Activated CD8-positive, alpha-beta memory T cell treated with anti-CD3 and anti-CD28 coated beads for 24 hours (primary cell): ENCODE measurements at places on chromosomes 2 and 18.

GRCh38 chr2:74128206-74128605 is 19.5 kb downstream of the BOLA3 start:
- DNase-seq, result no peak

GRCh38 chr2:6934758-6935651 is 17.8 kb downstream of the RNF144A start:
- DNase-seq, result peak; percentile 41

DNA sequence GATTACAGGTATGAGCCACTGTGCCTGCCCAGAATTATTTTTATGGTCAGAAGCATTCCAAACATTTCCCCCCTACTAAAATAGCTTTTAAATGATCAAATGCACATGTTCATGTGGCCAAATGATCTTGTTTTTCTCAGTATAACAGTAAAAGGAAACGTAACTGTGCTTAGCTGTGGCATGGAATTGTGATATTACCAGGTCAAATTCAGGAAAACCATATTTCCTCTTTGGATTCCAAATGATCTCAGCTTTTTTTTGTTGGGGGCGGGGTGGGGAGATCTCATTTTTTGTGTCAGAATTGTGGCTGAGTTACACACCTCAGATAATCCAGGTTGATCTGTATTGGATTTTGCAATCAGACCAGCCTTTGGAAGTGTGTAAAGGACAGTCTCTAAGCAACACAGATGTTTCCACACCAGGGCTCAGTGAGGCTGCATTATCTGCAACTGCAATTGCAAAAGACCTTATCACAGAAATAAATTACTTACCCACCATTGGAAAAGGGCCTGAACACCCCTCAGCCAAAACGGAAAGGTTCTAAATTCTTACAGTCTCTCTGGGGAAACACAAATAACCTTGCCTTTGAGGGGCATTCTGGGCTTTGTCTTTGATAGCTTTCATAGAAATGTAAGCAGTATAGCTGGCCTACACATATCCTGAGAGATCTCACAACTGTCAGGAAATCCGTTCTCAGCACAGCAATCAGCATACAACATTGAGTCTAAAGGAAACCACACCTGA is 8.4 kb downstream of the CASP10 start:
- DNase-seq, result no peak

GRCh38 chr2:161947836-161948235 is 126.2 kb downstream of the DPP4 start:
- DNase-seq, result no peak

GRCh38 chr2:18987592-18988073 is 370.8 kb downstream of the OSR1 start:
- no peak for DNase-seq

- peak; percentile 77 for DNase-seq
Measured at GRCh38 chr2:195559431-195559914, 97.6 kb upstream of the SLC39A10 start.

DNA sequence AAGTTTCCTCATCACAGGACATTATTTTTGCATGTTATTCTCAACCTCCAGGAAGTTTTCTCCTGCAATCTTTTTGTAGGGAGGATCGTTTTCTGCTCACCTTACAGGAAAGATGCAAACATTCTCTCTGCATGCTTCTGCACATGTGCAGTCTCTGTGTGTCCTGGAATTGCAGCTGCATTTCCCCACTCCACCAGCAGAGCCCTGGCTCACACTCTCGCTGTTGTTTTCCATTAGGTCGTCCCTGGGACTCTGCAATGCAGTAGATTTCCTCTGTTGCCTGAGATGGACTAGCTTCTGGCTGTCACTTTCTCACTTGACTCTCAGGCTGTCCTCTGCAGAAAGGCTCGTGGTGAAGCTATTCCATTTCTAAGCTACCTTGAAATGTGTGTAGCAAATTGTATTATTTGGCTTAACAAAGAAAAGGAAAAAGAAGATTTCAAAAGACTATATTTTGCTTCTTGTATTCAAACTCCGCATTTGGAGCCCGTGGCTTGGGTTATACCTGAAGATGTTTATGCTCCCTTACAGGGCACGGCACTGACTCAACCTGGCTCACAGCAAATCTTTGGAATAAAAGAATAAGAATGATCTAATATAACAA is 346.7 kb downstream of the RAD51AP2 start:
- no peak for DNase-seq

DNA sequence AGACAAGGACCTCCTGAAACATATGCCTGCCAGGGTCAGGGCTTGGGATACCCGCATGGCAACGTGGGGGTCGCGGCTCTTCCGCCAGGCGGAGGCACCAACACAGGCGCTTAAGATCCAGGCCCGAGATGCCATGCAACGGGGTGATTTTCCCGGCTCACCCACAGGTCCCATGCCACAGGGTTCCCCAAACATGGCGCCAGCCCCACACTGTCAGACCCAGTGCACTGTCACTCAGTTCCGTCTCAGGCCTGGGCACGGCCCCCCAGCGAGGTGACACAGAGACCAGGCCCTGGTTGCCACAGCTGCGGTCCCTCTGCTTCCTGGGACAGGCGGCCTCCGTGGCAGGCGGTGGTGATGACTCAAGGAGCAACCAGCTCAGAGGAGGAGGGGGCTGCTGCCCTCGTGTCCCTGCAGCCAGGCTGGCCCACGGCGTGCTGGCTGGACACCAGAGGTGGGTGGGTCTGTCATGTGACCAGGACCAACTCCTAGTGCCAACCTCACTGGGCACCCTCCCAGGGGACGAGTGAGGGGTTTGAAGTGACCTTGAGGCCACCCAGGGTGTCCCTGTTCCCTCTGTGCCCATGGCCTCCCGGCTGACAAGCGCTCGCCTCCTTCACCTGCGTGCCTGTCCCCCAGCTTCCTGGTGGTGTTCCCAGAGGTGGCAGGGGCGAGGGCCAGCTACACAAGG is 4.9 kb downstream of the PDCD1 start:
- peak; percentile 59 for DNase-seq

GRCh38 chr2:191618046-191618780 is 59.7 kb upstream of the NABP1 start:
- DNase-seq, result no peak

DNA sequence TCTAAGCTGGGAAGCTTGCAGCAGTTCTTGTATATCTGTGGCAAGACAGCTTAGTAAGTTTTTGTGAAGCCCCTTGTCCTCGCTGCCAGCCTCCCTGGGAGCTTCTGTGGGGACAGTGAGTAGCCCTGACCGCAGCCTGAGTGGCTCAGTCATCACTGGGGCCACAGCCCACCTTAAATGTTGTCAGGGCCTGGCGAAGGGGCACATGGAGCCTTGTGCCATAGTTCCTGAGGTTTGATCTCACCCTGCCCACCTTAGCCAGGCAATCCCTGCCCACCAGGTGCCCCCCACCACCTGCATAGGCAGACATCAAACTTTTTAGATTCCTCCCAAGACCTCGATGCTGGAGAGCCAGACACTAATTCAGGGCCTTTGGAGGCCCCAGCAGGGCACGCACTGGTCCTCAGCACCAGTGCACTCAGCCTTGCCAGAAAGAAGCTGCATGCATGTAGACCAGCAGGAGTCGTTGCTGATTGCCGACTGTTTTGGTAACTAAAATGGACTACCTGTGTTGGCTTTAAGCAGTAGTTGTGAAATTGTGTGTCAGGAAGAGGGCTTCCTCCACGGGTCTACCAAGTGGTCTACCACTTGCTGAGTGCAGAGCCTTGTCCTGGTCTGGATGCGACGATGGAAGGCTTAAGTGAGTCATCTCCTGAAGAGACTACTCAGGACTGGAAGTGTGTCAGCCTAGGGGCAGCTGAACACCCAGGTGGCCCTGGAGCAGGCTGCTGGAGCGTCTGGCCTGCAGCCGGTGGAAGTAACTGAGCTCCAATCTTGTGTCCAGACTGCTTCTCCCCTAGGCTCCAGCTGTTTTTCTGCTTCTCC is 233.1 kb downstream of the SEPTIN10 start:
- DNase-seq, result peak; percentile 43

- DNase-seq, result no peak
Measured at GRCh38 chr2:6309415-6310255, 556.1 kb downstream of the CMPK2 start.

DNA sequence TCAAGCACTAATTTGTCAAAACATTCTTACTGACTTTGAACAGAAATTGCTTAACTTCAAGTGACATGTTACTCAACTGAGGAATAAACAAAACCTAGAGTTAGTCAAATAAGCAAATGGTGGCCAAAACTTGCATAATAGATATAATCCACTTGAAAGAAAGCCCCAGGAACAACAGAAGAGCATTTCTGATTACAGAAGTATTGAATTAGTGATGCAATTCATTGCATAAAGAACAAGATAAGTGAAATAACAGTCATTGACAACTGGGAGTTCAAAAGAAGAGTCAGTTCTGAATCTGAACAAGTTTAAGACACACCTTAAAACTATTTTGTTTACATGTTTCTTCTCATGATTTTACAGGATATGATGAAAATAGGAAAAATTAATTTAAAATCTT is 30.8 kb downstream of the COBLL1 start:
- no peak for DNase-seq
